Psoas muscle (tissue), 8 donors: ENCODE measurements at places on chromosomes 5 and 9. TPM values are rescaled to one million over a fixed set of nuclear protein-coding genes. Genes with fewer than 3 reads are reported as not detected.
A peak's percentile ranks its signal among the peaks of the same experiment; 100 is the strongest.

The MAP1B gene
- total RNA-seq = 8.5 TPM

The FAM219A gene
- total RNA-seq = 36.5 TPM

The RNF44 gene
- total RNA-seq = 14.2 TPM

The ADAMTS19 gene
- not detected for total RNA-seq

The ARID3C gene
- total RNA-seq = not detected

DNA sequence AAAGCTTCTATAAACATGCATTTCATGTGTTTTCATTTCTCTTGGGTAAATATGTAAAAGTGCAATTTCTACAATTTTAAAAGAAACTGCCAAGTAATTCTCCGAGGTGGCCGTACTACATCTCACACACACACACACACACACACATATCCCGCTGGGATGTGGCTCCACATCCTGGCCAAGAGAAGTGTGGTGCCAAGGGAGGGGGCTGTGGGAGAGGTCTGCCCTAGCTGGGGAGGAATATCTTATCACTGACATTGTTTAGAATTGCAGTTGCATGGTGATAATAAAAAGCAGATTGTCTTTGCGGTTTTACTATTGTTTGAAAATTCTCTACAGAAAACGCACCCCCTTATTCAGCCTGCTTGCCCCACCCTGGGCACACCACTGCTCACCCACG is 558.4 kb downstream of the BNC2 start:
- H3K36me3 ChIP-seq = no peaks in the 10 kb centered on the region
- no peak for DNase-seq
- H3K27me3 ChIP-seq = peaks cover 5% of the 10 kb centered on the region
- H3K4me1 ChIP-seq = peaks cover 4% of the 10 kb centered on the region

- no peak overlapping the region for H3K27ac ChIP-seq
- no peaks in the 10 kb centered on the region for H3K36me3 ChIP-seq
- H3K4me3 ChIP-seq = no peak overlapping the region
- DNase-seq = no peak
Observed at GRCh38 chr5:89055015-89055694, 172.2 kb upstream of the MEF2C start.

DNA sequence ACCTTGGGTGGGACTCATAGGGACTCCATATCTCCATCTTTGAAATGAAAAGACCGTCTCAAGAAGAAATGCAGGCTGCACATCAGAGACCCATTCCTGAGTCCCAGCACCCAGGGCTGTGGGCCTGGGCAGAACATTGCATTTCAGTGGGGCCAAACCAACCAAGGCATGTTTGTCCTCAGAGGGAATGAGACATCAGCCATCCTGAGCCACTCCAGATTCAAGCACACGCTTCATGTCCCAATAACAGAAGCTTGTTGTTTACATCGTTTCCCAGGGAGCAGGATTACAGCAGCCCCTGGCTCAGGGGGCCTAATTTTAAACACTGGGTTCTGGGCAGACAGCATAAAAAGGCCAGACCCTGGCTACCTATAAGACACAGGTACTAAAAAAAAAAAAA is 24.3 kb downstream of the DUSP1 start:
- no peak overlapping the region for H3K4me3 ChIP-seq
- peaks cover 15% of the 10 kb centered on the region for H3K4me1 ChIP-seq
- DNase-seq = no peak
- no peaks in the 10 kb centered on the region for H3K27me3 ChIP-seq
- no peaks in the 10 kb centered on the region for H3K36me3 ChIP-seq

GRCh38 chr5:110785356-110785755 is 46.5 kb downstream of the SLC25A46 start:
- no peaks in the 10 kb centered on the region for H3K36me3 ChIP-seq
- no peak overlapping the region for H3K4me3 ChIP-seq
- no peak overlapping the region for H3K27ac ChIP-seq
- H3K27me3 ChIP-seq = no peaks in the 10 kb centered on the region
- H3K4me1 ChIP-seq = no peaks in the 10 kb centered on the region
- no peak for DNase-seq

GRCh38 chr9:115799734-115800133 is 353.9 kb upstream of the PAPPA start:
- H3K4me1 ChIP-seq = no peaks in the 10 kb centered on the region
- DNase-seq = no peak
- no peaks in the 10 kb centered on the region for H3K27me3 ChIP-seq
- no peak overlapping the region for H3K4me3 ChIP-seq

GRCh38 chr5:14016549-14016948 is 72.1 kb upstream of the DNAH5 start:
- no peak overlapping the region for H3K4me3 ChIP-seq
- H3K27ac ChIP-seq = no peak overlapping the region
- H3K27me3 ChIP-seq = no peaks in the 10 kb centered on the region

- no peaks in the 10 kb centered on the region for H3K4me1 ChIP-seq
- no peaks in the 10 kb centered on the region for H3K36me3 ChIP-seq
- no peak for DNase-seq
- no peak overlapping the region for H3K27ac ChIP-seq
- no peak overlapping the region for H3K4me3 ChIP-seq
- H3K27me3 ChIP-seq = no peaks in the 10 kb centered on the region
Observed at GRCh38 chr9:77751341-77752091, 103.4 kb upstream of the GNA14 start.

- peaks cover 77% of the 10 kb centered on the region for H3K4me1 ChIP-seq
- H3K27me3 ChIP-seq = no peaks in the 10 kb centered on the region
- H3K36me3 ChIP-seq = no peaks in the 10 kb centered on the region
- peak overlapping the region; percentile 82 for H3K27ac ChIP-seq
Observed at GRCh38 chr5:132428484-132429462, 59.3 kb downstream of the SLC22A5 start.

- H3K4me3 ChIP-seq = no peak overlapping the region
- H3K27ac ChIP-seq = no peak overlapping the region
- no peaks in the 10 kb centered on the region for H3K36me3 ChIP-seq
- no peak for DNase-seq
- no peaks in the 10 kb centered on the region for H3K27me3 ChIP-seq
Observed at GRCh38 chr5:74030371-74030770, 404.4 kb downstream of the ARHGEF28 start.

DNA sequence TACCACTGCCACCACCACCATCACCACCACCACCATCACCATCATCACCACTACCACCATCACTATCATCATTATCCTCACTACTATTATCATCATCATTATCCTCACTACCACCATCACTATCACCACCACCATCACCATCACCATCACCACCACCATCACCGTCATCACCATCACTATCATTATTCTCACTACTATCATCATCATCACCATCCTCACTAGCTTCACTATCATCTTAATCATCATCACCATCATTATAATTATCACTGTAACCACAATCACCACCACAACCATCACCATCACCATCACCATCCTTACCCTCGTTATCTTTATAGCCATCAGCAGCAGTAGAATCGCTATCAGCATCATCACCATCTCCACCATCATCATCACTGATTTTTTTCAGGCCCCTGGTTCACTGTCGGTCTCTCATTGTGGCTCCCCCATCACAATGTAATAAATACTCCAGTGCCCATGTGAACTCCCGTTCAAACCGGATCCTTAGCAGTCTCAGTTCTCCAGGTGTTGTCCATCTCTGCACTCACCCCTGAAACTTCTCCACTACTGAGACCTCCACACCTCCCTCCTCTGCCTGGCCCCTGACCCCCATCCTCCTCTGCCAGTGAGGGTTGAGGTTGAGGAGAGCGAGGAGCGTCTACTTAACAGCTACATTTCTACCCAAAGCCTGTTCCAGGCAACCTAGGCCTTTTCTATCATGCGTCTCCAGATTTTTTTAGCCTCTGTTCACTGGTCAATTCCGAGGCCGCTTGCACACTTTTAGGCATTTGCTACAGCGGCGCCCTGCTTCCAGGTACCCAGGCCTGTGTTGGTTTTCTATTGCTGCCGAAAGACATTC is 238.2 kb downstream of the PBX3 start:
- H3K27ac ChIP-seq = no peak overlapping the region
- no peak overlapping the region for H3K4me3 ChIP-seq
- no peaks in the 10 kb centered on the region for H3K27me3 ChIP-seq
- H3K4me1 ChIP-seq = no peaks in the 10 kb centered on the region

DNA sequence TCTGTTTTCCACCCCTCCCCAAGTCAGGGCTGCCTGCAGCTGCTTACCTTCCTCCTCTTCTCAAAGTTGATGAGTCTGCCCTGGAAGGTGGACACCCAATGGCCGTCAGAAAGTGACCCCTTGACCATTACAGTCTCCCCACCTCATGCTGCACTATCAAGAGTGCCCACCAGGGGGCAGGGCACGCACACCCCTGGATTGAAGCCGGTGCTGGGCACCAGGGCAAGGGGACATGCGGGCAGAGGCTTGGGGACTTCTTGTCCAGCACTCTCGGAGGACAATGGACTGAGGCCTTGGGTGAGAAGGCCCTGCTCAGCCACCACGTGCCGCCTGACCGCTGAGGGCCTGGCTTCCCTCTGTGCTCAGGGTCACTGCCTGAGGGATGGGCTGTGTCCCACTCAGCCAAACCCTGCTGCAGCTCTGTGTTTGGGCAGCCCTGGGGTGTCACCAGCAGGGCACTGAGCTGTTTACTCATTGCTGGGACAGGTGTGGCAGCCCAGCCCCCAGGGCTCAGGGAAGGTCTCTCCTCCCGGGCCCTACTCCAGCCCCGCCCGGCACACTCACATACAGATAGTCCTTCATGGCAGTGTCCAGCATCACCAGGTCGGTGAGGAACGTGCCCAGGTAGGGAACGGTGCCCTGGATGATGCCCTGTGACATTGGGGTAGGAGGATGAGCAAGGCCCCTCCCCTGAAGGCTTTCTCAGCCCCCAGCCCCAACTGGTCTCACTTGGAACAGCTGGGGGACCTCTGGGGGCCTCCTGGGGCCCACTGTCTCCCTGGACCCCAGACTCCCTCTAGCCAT is 17.7 kb downstream of the RALGDS start:
- peak; percentile 76 for DNase-seq
- H3K27me3 ChIP-seq = no peaks in the 10 kb centered on the region
- no peak overlapping the region for H3K4me3 ChIP-seq
- no peaks in the 10 kb centered on the region for H3K4me1 ChIP-seq
